Mesendoderm (in vitro differentiated cells): ENCODE measurements at places on chromosomes 5 and 9.

- DNase-seq = no peak
Observed at GRCh38 chr5:146599261-146599660, 83.3 kb upstream of the GPR151 start.

DNA sequence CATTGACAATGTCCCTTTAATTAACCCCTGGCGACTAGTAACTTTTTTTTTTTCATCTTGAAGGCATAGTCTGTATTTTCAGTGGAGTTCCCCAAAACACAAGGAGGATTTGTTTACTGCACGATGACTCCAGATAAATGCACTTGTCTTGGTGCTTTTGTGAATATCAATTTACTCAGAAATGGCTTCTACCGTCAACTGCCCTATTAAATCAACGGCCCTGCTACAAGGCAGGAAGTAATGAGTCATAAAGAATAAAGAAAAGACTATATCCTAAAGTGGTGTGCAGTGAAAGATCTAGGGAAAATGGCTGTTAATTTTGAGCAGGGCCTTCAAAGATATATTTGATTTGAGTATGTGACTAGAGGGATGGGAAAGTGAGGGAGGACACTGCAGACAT lies 388.3 kb upstream of the CHD1 start:
- DNase-seq = no peak

- DNase-seq = no peak
Observed at GRCh38 chr9:107309271-107309670, 26.2 kb downstream of the RAD23B start.

DNA sequence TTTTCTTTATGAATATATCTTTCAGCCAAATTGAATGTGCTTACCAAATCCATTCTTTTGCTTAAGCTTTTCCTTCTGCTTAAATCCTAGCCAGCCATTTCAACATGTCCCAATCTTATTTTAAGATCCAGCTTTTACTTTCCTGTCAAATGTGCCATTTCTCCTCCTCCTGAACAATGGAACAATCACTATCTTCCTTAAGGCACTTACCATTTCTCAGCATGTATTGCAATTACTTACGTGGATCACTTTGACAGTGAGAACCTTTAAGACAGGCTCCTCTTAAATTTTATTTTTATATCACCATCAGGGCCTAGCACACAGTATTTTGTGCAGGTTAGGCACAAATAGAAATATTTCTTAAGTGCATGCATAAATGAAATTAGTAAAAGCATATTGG lies 4.4 kb upstream of the CDO1 start:
- no peak for DNase-seq

GRCh38 chr9:8784838-8785237 lies 985.3 kb upstream of the DMAC1 start:
- DNase-seq = no peak

- peak; percentile 10 for DNase-seq
Observed at GRCh38 chr5:86929123-86929766, 311.5 kb downstream of the COX7C start.

- DNase-seq = peak; percentile 32
Observed at GRCh38 chr5:115875447-115875846, 33.7 kb downstream of the AP3S1 start.

- peak; percentile 60 for DNase-seq
Observed at GRCh38 chr9:110015759-110016158, 192.2 kb downstream of the C9orf152 start.

- peak; percentile 68 for DNase-seq
Observed at GRCh38 chr9:36542355-36542754, 30.3 kb upstream of the MELK start.

DNA sequence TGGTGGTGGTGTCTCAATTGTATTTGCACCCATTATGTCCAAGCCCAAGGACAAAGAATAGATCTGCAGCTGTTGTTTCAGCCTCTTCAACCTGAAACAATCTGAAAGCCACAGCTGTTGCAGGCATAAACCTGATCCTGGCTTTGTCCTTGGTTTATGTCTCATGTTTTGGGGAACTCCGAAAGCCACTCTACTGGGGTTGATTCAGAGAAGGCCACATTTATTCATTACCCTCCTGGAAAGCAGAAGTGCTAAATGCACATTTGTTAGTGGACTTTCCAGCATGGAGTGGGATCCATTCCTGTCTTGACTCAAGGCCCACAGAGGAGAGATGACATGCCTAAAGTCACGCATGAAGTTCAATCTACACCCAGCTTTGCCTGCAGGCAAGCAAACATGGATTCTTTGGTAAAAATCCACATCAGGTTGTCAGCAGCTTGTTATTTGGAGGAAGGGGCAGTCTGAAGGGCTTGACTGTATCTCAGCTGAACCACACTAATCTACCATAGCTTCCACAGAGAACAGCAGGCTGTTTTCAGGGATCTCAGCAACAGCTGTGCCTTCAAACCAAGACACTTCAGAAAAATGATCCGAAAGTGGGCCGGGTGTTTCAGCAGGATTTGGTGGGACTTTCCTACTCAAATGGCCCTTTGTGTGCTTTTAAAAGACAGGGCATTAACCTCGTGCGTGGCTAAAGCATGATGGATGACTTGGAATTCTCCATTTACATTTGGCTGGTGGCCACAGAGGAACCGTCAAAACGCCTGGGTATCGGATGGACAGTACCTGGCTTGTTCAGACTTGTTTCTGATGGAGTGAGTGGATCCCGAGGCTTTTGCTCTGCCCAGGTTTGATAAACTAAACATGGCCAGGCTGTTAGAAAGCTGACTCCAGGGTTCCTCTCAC lies 36.2 kb upstream of the ADAM19 start:
- no peak for DNase-seq
